ENCODE measurements at places on chromosomes 1 and 21.

DNA sequence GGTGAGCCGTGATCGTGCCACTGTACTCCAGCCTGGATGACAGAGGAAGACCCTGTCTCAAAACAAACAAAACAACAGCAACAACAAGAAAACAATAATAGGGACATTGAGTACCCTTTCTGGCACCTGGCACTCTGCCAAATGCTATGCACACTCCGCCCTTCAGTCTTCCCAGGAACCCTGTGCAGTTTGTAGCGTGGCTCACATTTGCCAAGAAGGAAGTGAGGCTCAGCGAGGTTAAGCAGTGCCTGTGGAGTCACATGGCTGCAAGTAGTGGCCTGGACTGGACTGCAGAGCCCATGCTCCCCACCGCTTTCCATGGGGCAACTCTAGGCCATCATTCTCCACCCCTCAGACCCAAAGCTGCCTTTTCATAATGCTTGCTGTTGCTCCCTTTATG is 5.3 kb upstream of the EVA1B start:
- no peak for DNase-seq

- no peak for DNase-seq
Observed at GRCh38 chr1:43936431-43937151, 3.0 kb downstream of the ARTN start.

DNA sequence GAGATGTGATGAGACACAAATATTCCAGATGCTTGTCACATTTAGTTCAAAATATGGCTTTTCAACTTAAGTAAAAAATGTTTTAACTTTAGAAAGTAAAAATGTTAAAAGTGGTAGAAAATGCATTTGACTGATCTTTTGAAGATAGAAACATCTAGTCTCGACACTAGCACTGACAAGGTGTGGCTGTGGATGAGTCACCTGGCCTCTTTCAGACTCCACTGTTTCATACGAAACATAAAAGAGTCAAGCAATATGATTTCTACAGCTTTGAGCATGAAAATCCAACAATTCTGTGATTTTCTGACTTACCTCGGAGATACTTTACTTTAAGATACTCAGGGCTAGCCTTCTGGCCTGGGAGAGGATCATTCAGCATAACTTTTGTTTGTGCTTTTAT is 47.7 kb downstream of the TTC13 start:
- no peak for DNase-seq

DNA sequence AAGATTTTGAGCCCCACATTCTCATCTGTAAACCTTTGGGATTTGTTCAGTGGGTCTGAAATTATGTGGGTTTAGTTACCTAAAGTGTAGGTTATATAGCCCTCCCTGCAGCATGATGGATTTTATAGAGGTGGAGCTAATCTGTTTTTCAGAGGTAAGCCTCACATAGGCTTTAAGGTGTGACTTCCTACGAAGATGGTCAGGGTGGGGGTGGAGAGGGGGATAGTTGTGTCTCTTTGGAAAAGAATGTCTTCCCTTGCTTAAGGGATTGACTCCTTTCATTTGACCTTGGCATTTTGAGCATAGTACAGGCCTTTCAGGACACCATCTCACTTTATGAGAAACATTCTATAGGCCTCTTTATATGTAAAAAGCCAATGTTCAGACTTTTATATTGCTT is 3.4 kb downstream of the CACHD1 start:
- no peak for DNase-seq

DNA sequence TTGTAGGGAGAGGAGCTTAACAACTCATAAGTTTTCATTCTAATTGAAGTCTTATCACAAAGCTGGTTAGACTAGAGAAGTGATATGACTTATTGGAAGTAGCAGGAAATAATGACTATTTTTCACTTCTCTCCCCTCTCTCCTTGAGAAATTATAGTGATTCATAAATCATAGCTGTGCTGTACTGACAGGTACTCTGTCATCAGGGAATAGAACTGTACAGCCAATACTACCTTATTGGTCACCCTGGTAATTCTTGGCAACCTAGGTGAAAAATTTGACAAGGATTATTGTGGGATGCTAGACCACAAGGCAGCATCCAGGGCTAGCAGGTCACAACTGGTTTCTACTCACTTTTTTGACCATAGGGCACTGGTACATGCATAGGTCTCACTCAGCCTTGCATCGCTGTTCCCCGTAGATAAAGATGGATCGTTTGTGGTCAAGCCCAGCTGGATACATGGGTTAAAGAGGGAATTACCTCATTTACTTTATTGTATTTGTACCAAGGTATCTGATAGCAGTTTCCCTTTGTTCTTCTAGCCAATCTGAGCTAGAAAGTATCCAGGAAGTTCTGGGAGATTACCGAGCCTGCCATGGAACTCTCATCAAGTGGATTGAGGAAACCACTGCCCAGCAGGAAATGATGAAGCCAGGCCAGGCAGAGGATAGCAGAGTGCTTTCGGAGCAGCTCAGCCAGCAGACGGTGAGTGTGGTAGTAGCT is 113.6 kb downstream of the MACF1 start:
- no peak for DNase-seq

- no peak for DNase-seq
Observed at GRCh38 chr21:37667380-37667779, 248.9 kb downstream of the KCNJ6 start.

DNA sequence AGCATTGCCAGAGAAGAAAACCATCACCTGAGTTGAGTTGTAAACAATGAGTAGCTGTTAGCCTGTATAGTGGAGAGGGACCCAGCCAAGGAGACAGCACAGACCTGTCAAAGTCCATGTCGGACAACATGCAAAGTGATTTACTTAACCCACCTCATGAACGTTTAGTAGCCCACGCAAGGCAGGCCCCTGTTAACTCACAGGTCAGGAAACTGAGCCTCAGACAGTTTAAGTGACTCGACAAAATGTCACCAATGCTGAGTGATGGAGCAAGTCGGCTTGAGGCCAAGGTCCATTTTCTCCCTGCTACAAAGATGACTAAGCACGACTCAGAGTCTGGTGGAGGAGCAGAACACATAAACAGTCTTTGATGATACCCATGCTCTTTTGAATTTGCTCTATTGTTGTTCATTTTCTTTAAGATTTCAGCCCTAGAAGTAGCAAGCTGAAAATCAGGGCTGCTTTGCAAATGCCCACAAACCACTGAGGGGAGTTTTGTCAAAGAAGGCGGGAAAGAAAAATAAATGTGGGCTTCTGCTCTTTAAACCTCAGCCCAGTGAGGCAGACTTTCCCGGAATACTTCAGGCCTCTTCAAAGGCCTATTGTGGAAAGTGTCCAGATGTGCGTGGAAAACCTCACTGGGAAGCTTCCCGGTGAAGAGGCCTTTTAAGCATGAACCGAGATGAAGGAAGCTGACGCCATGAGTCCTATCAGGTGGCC is 83.8 kb upstream of the HOOK1 start:
- DNase-seq: no peak

GRCh38 chr1:109354929-109355328 is 42.8 kb downstream of the SORT1 start:
- DNase-seq: no peak

GRCh38 chr1:163231385-163231784 is 28.7 kb upstream of the RGS5 start:
- DNase-seq: no peak

GRCh38 chr1:14561014-14561693 is 37.3 kb upstream of the KAZN start:
- DNase-seq: no peak

DNA sequence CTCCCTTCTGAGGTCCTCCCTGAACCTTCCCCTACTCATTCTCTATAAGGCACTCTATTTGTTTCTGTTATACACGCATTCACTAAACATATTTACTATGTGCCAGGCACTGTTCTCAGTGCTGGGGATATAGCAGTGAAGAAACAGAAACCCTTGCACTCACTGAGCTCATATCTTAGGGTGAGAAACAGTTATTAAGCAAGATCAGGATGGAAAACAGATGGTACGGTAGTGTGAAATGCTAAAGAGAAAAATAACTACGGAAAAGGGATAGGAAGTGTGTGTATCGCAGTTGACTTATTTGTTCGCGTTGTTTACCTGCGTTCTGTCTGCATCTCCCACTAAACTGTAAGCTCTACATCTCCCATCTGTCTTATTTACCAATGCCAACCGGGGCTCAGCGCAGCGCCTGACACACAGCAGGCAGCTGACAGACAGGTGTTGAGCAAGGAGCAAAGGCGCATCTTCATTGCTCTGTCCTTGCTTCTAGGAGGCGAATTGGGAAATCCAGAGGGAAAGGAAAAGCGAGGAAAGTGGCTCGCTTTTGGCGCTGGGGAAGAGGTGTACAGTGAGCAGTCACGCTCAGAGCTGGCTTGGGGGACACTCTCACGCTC is 572 bp downstream of the CYB5RL start:
- peak; percentile 13 for DNase-seq

DNA sequence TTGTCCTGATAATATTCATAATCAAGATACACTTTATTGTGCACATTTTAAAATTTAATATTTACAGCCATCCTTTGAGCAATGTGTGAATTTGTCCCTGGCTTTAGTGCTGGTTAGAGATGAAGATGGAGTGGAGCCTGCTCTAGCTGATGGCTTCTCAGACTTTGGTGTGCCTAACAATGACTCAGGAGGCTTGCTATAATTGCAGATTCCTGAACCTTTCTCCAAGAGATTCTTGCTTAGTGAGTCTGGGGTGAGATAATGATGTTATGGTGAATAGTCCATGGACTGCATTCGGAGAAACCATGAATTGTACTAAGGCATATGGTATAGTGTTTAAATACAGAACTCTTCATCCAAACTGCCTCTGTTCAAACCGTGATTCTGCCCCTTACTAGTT is 307.1 kb downstream of the PAPPA2 start:
- DNase-seq: no peak

DNA sequence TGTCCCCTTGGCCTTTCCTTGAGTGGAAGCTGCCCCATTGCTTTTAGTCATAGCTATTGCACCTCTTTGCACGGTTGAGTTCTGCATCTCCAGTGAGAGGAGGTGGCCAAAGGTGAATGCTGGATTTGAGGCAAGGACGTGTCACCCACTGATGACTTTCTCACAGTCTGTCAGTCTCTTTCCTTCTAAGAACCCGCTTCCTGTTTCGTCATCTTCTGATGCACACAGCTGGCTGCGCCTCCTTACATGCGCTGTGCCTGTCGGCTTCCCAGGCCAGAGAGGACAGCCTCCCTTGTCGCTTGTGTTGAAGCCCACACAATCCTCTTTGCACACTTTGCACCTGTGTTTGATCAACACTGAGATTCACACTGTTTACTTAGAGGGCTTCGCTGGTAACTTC is 41.8 kb upstream of the PWP2 start:
- DNase-seq: peak; percentile 46

DNA sequence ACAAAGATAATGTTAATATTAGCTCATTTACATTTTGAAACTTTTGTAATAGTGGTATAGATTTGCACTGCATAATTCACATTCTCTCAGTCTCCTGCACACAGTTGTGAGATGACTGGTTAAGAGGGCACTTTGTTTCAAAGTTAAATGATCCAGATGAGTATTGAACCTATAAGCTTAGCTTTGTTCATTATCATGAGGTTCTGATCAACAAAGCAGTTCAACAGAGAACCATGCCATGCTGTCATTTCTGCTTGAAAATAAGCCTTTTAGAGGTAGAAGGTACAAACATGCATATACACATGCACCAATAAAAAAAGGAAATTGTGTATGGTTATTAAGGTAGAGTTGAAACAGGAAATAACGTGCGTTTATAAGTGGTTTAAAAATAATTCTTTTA is 4.8 kb downstream of the RAP1A start:
- DNase-seq: no peak

DNA sequence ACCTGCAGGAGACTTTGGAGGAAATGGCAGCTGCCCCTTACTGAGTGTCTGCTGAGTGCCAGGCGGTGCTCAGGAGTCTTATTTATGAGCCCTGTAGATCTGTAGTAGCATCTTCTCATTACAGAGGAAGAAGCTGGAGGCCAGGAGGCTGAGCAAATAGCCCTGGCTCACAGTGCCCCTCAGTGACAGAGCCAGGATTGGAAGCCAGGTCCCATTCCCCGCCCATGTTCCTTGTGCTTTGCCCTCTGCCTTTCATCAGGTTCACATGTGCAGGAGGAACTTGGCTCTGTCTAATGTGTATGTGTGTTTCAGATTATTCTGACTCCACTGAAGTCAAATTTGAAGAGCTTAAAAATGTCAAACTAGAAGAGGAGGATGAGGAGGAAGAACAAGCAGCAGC is 21.2 kb downstream of the KDM4A start:
- no peak for DNase-seq

DNA sequence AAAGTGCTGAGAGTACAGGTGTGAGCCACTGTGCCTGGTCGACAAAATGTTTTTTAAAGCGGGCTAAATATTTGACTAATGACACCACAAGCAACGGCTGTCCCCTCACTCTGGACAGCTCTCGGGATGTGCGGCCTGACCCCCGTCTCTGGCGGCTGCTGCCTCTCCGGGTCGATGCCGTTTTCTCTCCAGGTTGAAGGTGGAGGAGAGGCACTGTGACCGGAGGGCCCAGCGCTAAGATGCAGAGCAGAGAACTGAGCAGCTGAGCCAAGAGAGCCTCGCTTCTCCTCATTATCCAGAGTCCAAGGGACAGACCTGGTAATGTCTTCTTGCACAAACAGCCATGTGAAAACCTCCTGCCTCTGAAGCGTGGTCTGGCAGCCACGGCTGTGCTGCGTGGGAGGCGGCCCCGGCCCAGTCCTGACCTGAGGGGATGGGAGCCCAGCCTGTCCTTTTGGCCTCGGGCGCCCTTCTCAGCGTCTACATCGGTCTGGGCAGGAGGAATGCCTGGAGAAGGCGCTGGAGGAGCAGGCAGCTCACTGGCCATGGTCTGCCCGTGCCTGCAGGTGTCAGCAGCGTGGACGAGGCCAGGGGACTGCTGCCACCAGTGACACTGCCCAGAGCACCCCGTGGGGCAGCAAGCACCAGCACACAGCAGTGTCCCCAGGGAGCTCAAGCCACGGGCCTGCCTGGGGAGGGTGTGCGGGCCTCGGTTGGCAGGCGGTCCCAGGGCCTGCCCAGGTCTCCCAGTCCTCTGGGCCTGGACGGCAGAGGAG is 10.3 kb downstream of the MORN1 start:
- no peak for DNase-seq

DNA sequence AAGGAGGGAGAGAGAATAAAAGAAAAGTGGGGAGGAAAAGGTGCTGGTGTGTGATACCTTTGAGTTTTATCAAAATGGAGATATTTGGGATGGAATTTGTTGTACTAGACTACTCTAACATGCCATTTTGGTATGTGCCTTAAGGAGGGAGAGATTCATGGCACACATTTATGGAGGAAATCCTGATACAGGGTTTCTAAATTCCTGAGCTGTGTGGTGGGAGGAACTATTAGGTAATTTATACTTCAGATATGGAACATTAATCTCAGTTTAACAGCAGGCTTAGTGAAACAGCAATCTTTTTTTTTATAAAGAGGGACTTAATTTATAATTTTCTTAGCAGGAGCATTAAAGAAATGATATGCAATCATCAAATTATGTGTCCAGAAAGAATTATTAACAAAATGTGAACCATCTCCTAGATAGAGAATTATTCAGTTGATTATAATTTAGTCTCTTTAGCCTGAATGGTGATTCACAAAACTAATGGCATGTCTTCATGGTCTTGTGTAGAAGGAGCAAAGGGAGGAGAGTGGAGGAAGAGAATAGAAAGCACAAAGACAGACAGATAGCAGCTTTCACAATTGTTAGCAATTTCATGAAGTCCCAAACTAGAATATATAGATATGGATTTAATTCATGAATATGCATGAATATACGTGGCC is 301.6 kb downstream of the HLX start:
- DNase-seq: no peak

- DNase-seq: no peak
Observed at GRCh38 chr1:117495068-117495467, 110.8 kb upstream of the TENT5C start.

GRCh38 chr1:72009173-72010093 is 272.9 kb downstream of the NEGR1 start:
- DNase-seq: no peak

GRCh38 chr1:201535046-201535918 is 3.6 kb upstream of the NAV1 start:
- DNase-seq: no peak

All from GM19239 (cell line).